Cardiac fibroblast (primary cell): ENCODE measurements at places on chromosomes 13 and 19.

DNA sequence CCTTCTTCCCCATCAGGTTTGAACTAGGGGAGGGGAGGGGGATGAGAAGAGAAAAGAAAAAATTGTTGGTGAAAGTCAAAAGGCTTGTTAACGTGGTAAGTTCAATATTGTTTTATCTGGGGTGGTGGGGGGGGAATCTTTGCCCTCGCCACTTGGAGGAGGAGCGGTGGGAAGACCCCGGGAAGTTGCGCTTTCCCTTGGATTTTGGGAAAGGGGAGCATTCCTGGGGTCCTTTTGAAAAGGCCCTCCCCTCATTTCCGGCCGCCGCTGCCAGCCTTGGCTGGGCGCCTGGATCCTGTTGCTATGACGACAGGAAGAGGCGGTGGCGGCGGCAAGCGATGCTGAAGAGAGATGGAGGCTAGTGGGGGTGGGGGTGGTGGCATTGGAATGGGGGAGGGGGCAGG lies 4.6 kb upstream of the CACNG8 start:
- DNase-seq: no peak

GRCh38 chr19:33395561-33396550 lies 22.3 kb downstream of the CEBPG start:
- DNase-seq: peak; percentile 76

GRCh38 chr19:54357381-54357780 lies 7.3 kb downstream of the LAIR1 start:
- no peak for DNase-seq

DNA sequence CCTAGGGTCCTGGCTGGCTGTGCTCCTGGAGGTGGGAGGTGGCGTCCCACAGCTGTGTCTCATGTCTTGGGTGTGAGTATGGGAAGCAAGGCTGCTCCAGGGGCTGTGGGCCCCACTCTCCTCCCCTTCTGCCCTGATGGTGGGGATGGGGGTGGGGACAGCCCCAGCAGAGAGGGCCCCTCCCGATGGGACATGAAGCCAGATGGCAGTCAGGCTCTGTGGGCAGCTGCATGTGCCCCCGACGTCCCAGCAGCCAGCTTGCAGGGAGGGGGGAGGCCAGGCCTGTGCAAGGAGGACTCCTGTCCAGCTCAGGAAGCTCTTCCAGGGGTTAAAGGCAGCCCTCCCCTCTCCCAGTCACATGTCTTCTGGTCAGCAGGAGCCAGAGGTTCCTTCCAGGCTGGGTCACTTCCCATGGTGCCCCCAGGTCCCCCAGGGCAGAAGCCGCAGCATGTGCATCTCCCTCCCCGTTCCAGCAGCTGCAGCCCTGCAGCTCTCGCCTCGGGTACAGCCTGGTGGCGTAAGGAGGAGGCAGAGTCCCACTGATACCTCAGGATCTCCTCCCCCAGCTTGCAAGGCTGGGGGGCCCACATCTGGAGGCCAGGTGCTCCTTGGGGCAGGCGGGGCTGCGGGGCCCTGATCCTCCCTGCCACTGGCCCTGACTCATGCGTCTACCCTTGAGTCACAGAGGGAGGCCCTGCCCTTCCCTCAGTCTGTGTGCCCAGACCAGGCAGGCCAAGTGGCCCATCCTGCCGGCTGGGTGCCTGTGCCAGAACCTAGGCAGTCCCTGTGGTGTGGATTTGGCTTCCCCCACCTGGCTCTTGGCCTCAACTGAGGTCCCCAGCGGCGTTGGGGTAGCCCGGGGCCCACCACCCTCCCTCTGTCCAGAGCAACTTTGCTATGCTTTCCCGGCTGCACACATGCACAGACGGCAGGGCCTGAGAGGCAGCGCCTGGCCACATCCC lies 13.0 kb downstream of the YIPF2 start:
- peak; percentile 66 for DNase-seq

- peak; percentile 28 for DNase-seq
Observed at GRCh38 chr13:75804054-75804453, 167.9 kb downstream of the LMO7 start.

GRCh38 chr13:112770504-112770903 lies 80.7 kb downstream of the ATP11A start:
- DNase-seq: no peak

- no peak for DNase-seq
Observed at GRCh38 chr19:7806234-7806633, 23.8 kb upstream of the EVI5L start.

DNA sequence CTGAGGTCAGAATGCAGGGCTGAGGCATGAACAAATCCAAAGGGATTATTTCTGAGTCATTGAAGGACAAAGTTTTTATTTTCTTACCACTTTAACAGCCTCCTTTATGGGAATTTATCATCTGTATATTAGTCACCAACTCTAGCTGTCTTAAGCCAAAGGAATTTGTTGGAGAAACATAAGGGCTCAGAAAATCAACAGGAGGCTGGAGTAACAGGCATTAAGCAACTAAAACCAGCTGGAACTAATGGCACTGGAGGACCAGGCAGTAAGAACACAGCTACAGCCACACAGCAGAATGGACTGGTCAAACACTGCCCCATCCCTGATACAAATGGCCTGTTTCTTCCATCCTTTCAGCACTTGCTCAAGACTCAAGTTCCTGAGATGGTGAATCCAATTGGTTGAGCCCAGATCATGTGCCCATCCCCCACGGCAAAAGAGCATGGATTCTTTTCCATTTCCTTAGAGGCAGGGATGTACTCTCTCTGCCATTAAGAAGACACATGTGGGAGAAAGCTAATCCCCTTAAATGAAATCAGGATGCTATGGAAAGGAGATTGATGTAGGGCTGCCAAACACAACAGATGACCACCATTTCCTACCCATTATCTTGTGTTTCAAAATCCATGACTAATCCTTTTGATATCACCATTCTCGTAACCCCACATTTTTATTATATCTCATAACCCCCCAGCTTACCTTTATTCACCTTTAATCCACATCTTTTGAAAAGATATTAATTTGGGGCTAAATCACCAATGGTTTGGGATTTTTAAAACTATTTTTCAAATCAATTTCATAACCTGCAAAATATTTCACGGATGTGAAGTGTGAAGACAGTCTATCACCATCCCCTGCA lies 157.0 kb upstream of the FNDC3A start:
- DNase-seq: peak; percentile 94

GRCh38 chr13:48096670-48097069 lies 1.8 kb upstream of the MED4 start:
- no peak for DNase-seq

- DNase-seq: peak; percentile 70
Observed at GRCh38 chr13:101514695-101515275, 62.3 kb downstream of the ITGBL1 start.

GRCh38 chr13:97241761-97242160 lies 19.6 kb downstream of the MBNL2 start:
- no peak for DNase-seq

DNA sequence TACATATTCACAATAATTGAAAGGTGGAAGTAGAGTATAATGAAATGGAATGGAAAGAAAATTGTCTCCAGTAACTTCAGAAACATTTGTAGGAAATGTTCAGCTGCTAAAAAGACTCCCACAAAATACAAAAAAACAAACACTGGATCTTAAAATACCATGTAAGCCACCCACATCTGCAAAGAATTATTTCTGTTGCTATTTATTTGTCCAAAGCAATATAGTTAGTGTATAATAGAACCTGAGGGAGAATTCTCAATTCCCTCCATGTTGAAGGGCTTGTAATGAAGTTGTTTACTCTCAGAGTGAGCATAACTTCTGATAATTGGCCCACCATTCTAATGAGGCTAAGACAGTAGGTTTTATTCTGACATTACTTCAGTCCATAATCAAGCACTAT lies 37.4 kb upstream of the KLF12 start:
- DNase-seq: no peak
